ENCODE measurements at places on chromosomes 7 and 10.

- DNase-seq: no peak
Observed at GRCh38 chr10:131698986-131699385, 201.8 kb upstream of the PPP2R2D start.

DNA sequence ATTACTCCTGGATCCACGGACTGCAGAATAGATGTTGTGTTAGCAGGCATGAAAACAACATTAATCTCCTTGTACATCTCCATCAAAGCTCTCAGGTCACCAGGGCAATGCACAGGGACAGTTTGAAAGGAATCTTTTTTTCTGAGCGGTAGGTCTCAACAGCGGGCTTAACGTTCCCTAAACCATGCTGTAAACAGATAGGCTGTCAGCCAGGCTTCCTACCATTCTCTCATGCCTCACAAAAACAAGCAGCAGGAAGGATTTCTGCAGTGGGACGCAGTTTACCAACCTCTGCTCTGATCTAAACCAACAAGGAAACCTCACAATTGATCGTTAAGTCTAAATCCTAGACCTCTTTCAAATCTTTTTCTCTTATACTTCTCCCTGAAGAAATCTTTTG, 50.8 kb downstream of the CNOT4 start:
- no peak for DNase-seq

- DNase-seq: no peak
Observed at GRCh38 chr7:66429498-66430163, 199.1 kb upstream of the KCTD7 start.

DNA sequence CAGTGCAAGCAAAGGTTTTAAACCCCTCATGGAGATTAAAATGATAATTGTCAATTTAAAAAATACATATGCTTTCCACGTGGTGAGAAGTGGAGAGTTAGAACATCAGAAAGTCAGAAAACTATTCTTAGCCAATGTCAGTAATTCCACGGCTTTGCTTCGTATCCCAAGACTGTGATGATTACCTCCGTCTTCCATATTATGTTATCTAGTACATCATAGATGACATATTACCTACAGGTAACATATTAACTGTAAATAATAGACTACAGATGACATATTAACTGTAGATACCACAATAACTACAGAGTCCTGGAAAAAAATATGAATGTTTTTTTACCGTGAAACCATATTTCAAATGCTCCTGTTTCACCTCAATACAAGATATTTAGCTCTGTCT, 579.4 kb upstream of the PFKP start:
- no peak for DNase-seq

GRCh38 chr10:102580230-102580629, 64.0 kb upstream of the TRIM8 start:
- DNase-seq: no peak

- DNase-seq: no peak
Observed at GRCh38 chr10:86258499-86258898, 108.1 kb downstream of the GRID1 start.

GRCh38 chr7:18829858-18830285, 287.6 kb downstream of the TWIST1 start:
- DNase-seq: no peak

DNA sequence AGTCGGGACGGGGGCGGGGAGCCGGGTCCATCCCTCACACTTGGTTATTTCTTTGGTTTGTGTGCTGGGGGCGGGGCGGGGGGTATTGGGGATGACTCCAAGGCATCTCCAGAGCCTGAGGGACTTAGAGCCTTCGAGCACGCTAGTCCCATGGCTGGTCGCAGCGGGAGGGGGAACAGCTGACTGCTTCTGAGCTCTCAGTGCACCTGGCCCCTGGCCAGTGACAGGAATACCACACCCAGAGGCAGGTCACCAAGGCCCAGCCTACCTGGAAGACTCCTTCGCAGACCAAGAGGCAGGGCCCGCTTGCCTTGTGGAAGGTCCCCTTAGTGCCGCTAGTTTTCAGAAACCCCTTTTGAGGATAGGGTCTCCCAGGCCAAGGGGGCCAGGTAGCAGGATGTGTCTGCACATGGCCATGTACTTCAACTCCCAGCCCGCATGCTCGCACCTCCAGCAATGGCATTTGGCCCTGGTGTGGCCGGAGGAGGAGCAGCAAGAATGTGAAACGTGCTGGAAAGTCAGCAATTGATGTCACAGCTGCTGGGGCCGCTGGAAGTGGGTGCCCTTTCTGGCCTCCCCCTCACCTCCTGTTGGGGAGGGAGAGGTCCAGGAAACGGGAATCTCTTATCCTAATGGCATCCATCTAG, 40.3 kb downstream of the AGAP3 start:
- DNase-seq: no peak

DNA sequence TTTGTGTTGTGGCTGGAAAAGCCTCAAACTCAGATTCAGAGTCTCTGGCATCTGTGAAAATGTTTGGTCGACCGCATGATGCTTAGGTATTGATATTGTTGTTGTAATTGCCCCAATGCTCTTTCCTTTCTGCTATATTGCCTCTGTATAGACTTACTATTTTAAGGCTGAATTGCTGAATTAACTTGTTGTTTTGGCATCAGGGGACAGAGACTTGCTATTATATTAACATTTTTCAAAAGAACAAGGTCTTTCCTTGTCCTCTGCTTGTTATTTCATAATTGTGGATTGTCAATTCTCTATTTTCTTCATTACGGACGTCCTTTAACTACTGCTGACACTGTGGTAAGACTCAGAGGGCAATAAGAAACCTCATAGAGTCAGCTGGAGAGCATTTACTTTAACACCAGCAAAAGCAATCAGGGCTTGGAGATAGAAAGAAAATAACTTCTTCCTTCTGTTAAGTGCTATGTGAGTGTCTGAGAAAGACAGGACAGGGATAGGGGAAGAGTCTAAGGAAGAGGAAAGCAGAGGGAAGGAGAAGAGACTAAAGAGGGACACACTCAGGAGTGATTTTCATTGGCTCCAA, 17.6 kb downstream of the CPED1 start:
- DNase-seq: no peak

GRCh38 chr7:100949933-100950443, 654 bp downstream of the MUC3A start:
- DNase-seq: no peak

- DNase-seq: no peak
Observed at GRCh38 chr7:131786204-131786603, 229.8 kb upstream of the PODXL start.

GRCh38 chr7:128812514-128813168, 17.6 kb upstream of the FLNC start:
- DNase-seq: no peak

DNA sequence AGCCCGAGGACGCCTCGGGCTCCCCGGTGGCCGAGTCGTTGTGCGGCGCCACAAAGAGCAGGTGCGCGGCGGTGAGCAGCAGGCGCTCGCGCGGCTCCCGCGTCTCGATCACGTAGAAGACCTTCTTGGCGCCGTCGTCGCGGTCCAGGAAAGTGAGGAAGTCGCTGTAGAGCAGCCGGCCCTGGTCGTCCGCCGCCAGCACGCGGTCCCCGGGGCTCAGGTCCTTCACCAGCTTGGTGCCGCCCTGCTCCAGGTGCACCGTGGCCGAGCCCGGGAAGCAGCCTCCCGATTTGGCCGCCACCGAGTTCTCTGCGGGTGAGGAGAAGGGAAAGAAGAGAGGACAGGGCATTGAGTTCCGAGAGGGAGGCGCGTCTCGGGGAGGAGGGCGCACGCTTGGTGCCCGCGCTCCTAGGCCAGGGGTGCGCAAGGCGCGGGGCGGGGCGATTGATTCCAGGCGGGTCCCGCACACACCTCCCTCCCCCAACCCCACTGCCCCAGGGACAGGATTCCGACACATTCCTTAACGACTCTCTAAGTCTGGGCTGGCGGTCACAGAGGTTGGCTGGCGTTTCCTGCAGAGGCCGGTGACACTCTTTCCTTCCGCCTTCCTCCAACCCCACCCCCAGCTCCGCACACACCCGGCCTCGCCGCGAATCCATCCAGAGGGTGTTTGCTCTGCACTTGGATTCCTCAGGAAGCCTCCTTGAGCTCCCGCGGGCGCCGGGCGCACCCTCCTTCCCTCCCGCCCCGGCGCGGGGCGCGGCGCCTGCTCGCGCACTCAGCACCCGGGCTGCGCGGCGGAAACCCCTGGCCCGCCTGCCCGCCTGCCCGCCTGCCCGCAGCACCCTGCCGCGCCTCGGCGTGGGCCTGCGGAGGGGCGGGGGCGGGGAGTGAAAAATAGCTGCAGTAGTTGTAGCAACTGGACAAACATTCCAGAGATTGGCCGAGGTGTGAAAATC, 8.6 kb downstream of the SHH start:
- no peak for DNase-seq

DNA sequence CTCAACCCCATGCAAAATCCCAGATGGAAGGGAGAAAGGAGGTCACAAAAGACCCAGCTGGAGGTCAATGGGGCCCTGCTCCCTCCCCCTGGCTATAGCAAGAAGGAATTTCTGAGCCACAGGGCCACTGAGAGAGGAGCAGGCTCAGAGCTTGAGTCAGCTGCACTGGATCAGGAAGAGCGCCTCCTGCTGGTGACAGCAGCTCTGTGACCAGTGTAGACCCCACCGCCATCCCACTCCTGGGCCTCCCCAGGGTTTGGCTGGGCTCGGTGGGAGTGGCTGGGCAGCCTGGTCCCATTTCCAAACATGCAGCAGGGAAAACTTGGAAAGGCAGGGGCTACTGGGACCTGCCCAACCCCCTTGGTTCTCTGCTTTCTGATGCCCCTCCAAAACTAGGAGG, 31.5 kb upstream of the PRLHR start:
- DNase-seq: no peak

DNA sequence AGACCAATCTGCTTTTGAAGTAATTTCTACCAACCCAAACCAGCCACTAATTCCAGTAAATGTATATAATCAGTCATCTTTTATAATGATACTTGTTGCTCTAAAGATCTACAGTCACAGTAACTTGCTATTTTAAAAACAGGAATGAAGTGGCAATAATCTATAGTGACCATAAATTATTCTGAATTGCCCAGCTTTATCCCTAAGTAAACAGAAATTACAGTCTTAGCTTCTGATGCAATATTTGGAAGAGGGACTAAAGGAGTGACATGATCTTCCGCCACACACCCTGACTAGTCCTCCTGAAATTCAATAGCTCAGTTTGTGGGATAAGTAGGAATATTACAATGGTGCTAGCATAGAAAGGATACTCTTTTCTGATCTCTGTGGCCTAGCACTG, 96.1 kb downstream of the ATE1 start:
- DNase-seq: no peak

DNA sequence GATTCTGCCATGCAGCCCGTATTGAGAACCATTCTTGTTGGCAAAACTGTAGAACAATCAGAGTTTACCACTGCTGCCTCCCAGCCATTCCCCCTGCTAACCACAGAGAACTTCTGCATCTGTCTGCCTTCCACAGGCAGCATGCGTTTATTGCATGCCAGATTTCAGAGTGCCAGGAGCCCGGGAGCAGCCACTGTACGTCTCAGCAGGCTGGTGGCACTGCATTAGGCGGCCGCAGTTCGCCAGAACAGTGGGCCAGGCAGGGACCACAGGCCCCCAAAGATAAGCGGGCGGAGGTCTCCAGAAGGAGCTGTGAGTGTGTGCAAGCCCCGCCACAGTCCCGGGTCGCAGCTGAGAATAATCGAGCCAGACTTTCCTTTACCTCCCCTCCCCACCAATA, 31.8 kb downstream of the ZNF467 start:
- DNase-seq: no peak

DNA sequence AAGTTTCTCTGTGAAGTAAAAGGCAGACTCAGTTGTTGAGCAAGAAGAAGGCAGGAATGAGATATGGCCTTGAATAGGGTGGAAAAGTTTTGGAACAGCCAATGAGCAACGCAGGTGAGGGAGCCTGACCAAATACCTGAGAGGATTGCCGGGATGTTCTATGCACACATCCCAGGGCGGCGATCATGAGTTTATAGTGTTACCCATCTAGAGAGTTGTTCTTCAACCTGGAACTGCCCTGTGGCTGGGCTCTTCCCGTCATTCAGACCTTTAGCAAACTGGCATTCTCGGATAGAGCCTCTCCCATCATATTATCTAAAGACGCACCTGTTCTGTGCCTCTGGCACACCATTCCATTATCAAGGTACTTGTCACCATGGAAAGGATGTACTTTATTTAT, 103.0 kb upstream of the KIF5B start:
- DNase-seq: no peak

- DNase-seq: no peak
Observed at GRCh38 chr10:87551326-87551725, 46.6 kb downstream of the MINPP1 start.

GRCh38 chr7:158313931-158314330, 273.7 kb downstream of the PTPRN2 start:
- no peak for DNase-seq

DNA sequence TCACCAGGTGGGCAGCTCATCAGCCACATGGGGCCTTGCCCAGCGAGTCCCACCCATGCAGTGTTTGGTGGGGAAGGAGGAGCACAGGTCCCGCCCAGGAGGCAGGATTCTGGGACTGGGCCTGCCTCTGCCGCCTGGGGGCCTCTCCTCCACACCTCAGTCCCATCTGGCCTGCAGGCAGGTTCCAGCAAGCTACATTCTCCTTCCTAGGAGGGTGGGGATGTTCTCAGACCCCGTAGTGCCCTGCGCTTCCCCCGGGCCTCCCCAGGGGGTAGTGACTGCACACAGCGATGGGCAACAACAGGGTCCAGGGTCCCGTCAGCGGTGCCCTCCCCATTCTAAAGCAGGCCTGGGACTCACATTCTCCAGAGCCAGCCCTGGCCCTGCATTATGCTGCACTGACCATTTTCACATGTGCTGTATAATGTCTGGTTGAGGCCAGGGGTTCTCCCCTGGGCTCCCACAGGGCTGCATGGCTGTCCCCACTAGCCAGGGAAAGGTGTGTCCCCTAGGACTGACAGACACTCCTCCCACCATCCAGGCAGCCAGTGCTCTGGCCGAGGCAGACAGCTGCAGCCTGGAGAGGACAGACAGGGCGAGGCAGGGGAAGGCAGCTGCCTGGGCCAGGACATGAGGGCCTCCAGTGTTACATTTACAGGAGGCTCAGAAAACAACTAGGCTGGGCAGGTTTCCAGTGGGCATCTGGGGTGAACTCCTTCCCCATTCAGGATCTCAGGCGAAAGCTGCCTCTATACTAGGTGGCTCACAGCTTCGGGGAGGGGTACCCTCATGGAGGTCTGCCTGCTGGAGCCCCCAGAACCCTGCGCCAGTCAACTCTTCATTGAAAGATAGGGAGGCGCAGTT, 9.3 kb downstream of the RASGEF1A start:
- DNase-seq: no peak

DNA sequence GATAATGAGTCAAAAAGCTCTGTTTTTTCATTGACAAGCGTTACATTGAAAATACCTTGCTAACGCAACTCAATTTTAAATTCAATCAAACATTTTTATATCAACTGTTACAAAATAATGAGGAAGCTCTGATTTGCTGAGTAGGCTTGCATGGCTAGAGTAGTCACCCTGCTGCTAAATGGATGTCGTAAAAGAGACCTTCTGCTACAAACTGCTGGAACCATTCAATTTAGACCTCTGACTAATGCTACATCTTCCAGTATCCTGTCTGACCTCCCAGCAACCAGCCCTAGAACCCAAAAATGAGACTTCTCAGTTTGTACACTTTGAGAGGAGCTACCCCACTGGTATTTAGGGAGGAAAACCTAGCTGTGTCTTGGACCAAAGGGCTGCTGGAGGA, 84.0 kb upstream of the ELMO1 start:
- DNase-seq: no peak

Data from GM06990 (cell line).